ENCODE measurements at places on chromosomes 13 and 19. TPM values are rescaled to one million over a fixed set of nuclear protein-coding genes. Genes with fewer than 3 reads are reported as not detected.

Gene RAB3A
- 0.18 TPM for total RNA-seq

Gene SPART
- total RNA-seq: 51.9 TPM

Gene PSG1
- total RNA-seq: 0.29 TPM

Gene IZUMO2
- total RNA-seq: not detected

Gene ADPRHL1
- total RNA-seq: 0.89 TPM

Gene DLL3
- 1.7 TPM for total RNA-seq

Gene SNRPD2
- total RNA-seq: 306 TPM

Gene TLE5
- total RNA-seq: 456 TPM

All from myometrial cell (primary cell).